ENCODE measurements at places on chromosomes 16 and 17.

DNA sequence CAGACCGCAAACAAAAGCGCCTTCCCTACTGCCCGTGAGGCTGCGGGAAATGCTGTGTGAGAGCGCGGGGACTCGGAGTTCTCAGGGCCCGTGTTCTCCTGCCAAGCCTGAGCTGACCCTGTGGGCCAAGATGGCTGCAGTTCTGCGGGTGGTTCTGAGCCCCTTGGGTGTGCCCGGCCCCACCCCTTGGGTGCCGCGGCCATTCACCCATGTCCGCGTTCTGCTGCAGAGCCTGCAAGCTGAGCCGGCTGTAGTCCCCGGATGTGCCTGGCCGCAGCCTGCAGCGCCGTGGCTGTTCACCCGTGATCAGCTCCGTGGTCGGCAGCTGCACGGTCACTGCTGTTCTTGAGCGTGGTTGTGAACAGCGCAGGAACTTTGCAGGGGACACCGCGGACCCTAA is 20.0 kb downstream of the ACSF3 start:
- no peak for DNase-seq

- no peak for DNase-seq
Observed at GRCh38 chr16:48161906-48162305, 6.1 kb upstream of the ABCC12 start.

DNA sequence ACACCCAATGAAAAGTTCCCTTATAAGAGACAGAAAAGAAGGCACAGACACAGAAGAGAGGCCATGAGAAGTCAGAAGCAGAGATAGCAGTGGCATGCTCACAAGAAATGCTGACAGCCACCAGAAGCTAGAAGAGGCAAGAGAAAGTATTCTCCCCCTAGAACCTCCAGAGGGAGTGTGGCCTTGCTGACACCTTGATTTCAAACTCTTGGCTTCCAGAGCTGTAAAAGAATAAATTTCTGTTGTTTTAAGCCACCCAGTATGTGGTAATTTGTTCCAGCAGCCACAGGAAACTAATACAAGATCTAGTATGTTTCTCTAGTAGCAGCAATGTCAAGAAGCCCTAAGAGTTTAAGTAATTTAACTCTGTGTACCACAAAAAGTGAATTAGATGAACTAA is 87.2 kb upstream of the NOG start:
- no peak for DNase-seq

DNA sequence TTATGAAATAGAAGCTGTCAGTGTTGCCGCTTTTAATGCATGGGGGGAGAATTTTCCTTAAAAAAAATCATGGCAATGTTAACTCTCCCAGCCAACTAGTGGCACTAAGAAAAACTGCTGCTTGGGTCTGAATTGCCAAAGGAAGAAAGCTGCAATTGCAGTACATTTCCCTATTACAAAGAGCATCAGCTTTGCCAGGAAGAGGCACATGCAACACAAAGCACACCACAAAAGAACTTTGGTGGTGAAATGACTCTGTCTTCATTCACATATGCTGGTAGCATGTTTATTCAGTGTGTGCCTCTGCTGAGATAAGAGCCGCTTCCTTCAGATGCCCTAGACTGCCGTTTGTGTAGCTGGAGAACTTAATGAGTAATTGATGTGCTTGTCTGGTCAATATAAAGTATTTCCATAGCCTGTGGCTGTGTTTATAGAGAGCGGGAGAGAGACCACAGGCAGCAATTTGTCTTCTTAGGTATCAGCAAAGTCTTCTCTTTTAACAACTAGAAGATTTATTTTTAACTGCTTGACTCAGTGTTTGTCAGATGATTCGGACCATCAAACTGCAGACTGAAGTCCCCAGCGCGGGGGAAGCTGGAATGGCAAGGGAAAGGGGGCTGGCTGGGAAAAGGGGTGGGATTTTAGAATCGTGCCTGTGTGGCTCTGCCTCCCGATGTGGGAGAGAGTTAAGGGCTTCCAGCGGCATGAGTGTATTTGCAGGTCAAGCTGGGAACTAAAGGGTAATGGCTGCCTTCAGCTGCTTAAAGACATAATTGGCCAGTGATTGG is 115.1 kb downstream of the MRTFB start:
- peak; percentile 67 for DNase-seq

GRCh38 chr17:35488991-35489390 is 40.4 kb upstream of the SLFN13 start:
- DNase-seq = no peak

DNA sequence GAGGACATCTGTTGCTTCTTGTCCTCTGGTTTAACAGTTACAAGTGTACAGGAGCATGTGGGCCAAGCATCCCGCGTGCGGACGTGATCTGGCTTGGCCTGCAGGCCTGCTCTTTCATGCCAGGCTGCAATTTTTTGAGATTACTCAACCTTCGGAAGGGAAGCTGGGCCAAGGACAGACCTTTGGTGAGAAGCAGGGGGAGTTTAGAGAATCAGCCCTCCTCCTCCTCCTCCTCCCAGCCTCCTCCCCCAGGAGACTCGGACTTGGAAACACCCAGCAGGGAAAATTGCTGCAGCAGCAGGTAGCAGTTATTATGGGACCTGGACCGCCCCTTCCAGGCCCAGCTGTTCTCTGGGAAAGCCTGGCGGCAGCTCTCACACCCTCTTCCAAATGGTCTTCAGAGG is 5.1 kb upstream of the KLHL36 start:
- DNase-seq = no peak
